HFFc6 (cell line): ENCODE measurements at places on chromosomes 1 and 21. TPM values are rescaled to one million over a fixed set of nuclear protein-coding genes. Genes with fewer than 3 reads are reported as not detected.

- peak; percentile 100 for DNase-seq
Measured at GRCh38 chr1:233113009-233113879, 162.8 kb downstream of the NTPCR start.

- DNase-seq, result peak; percentile 87
Measured at GRCh38 chr1:172969611-172970010, 81.1 kb downstream of the TNFSF18 start.

DNA sequence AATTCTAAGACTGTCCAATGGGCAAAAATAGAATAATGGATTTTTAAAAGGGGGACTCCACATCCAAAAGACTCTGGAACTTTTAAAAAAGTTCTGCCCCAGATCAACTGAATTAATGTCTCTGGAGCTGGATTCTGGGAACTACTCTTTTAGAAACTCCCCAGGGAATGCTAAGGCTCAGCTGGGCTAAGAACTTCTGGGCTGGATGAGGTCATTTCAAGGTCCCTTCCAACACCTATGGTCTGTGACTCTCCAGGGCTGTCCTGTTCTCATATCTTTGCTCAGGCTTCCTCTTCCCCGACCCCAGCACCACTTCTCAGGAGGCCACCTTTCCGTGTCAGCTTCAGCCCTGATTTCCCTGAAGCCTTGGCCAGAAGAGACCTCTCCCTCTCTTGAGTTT lies 13.5 kb upstream of the PLA2G2C start:
- DNase-seq, result no peak

GRCh38 chr1:9718006-9718680 lies 66.6 kb downstream of the PIK3CD start:
- no peak for DNase-seq

- no peak for DNase-seq
Measured at GRCh38 chr1:30184393-30185141, 538.8 kb downstream of the MATN1 start.

- DNase-seq, result no peak
Measured at GRCh38 chr1:238484121-238484520, 593.4 kb upstream of the ZP4 start.

DNA sequence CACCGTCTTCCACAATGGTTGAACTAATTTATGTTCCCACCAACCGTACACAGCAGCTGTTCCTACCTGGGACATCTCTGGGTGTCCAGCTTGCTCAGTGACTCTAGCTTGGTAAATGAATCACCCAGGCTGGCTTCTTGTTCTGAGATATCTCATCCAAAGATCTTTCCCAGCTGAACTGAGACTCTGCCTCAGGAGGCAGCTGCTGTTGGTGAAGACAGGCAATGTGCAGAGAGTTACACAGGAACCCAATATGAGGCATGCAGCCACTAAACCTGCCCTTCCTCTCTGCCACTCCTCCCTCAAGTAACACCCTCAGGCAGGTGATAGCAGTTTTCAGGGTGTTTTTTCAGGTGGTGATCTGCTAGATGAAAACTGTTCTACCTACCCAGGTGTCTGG lies 14.0 kb upstream of the FOXO6 start:
- DNase-seq, result peak; percentile 41

- DNase-seq, result no peak
Measured at GRCh38 chr1:51253691-51254090, 17.6 kb downstream of the RNF11 start.

DNA sequence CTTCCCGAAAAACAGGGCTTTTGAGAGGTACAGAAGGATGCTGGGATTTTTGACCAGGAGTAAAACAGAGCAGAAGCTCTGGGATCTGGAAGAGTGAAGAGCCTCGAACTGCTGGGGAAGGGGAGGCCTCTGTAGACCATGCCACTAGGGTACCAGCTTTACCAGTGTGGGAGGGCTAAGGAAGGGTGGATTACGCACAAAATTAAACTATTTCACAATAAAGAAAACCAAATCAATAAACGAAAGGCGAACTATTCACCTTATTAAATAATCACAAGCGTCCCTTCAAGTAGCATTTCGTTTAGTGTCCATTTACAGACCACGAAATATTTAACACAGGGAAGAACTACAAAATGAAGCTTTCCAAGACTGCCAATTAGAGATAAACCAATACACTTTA lies 723 bp downstream of the CZIB start:
- no peak for DNase-seq

GRCh38 chr1:107442551-107442950 lies 301.7 kb downstream of the NTNG1 start:
- DNase-seq, result no peak

MYCBP gene
- total RNA-seq, result 33.3 and 36.9 TPM in 2 replicates

FPGT gene
- total RNA-seq, result 15.4 to 18.3 TPM (median 16.2 TPM) in 3 replicates

SLC30A2 gene
- not detected in 3 replicates for total RNA-seq

PARP1 gene
- total RNA-seq, result 62.5 to 91.7 TPM (median 89.5 TPM) in 3 replicates

CFAP107 gene
- total RNA-seq, result not detected in 2 replicates

GBP5 gene
- total RNA-seq, result not detected in 3 replicates

ALG6 gene
- 7.2 to 10.7 TPM (median 9.0 TPM) in 3 replicates for total RNA-seq

FHAD1 gene
- not detected in 2 replicates for total RNA-seq
